NCI-H345 (cell line): ENCODE measurements at places on chromosomes 2 and 18.

DNA sequence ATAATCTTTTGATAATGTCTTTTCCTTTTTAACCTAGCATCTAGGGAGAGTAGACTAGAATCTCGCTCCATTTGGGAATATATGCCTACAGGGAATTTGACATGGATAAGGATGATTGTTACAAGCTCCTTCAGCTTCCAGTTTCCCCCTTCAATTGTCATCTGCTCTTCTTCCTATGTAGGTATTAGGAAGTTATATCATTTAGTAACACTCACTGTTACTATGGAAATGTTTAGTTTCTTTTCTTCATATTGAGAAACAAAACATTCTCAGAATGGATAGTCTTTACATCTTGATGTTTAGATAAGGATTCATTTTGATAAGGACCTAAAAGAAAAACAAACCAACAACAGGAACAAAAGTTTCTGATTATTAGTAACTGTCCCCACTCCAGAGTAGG is 127.6 kb downstream of the PHLPP1 start:
- DNase-seq: no peak

- no peak for DNase-seq
Observed at GRCh38 chr2:108271691-108272253, 16.9 kb upstream of the SULT1C2 start.

DNA sequence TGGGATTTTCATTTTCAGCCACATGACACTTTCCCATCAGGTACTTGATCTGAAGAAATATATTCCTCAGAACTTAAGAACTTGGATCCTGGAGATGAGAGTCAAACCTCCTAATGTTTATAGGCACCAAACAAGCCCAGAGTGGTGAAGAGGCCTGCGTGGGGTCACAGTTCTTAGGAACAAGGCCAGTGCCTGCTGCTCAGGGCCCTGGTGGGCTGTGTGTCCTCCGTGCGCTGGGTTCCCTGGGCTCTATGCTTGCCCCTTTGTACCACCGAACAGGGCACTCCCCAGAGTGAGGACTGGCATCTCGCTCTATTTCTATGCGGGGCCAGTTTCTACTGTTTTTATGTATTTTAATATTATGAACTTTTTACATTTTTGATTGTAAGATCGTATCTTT is 76.0 kb upstream of the RBM44 start:
- no peak for DNase-seq

- no peak for DNase-seq
Observed at GRCh38 chr2:120275617-120276400, 23.2 kb downstream of the RALB start.

DNA sequence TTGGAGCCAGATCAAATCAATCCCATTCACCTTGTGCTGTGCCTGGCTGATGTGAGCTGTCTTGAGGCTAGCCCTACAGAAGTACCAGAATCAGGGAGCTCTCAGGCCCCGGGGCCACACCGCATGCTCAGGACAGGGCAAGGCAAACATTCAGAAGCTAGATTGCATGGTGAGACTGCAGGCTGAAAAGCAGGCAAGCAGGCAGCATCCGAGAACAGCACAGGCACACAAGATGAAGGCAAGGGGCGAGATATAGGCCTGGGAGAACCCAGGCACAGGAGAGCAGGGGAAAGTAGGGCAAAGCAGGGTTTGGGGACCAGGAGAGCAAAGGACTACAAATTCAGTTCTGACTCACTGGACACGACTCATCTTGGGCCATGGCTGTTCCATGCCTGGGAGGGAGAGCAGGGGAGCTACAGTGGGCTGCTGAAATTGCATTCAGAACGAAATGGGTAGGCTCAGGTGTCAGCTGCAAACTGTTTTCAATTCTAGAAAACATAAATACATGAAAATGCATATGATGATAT is 59.6 kb downstream of the GALNT14 start:
- no peak for DNase-seq

- DNase-seq: no peak
Observed at GRCh38 chr2:189536830-189537229, 43.8 kb downstream of the SLC40A1 start.

GRCh38 chr18:44341759-44342158 is 338.9 kb upstream of the SETBP1 start:
- DNase-seq: no peak

DNA sequence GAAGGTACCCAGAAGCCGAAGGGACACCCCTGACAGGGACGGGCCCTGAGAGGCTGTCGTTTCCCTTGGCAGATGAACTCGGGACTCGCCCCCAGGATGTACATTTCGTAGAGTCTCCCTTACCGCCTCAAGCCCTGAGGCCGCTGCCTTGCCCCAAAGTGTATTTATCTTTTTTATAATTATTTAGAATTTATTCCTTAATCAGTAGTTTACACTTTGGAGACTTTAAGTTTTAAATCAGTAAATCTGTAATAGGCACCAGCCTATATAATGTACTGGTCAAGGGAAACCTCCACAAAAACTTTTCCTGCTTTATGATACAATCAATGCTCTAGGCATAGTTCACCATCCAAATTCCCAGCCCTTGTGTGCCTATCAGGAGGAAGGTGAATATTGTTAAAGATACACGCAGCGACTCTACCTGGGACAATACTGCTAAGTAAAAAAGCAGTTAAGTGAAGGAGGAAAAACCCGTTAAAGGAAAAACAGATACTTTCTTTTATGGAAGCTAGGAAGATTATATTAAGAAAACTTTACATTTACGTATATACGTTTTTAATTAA is 848 bp downstream of the VRK2 start:
- DNase-seq: no peak

GRCh38 chr2:61263830-61264229 is 101.8 kb downstream of the C2orf74 start:
- DNase-seq: no peak

DNA sequence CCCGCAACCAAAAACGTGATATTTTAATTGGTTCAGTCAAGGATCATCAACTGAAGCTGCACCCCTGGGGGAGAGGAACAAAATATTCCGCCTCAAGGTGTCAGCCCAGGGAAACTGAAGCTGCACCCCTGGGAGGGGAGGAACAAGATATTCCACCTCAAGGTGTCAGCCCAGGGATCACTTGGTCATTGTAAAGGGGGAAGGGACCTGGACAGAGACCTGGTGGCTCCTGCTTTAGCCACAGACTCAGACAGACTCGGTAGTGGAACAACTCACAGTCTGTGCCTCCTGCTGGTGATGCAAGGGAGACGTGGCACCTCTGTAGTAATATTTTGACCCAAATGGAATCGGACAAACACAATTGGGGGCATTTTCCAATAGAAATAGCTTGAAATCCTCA is 75.1 kb downstream of the GBX2 start:
- no peak for DNase-seq

- no peak for DNase-seq
Observed at GRCh38 chr2:171794918-171795317, 99.1 kb downstream of the SLC25A12 start.

DNA sequence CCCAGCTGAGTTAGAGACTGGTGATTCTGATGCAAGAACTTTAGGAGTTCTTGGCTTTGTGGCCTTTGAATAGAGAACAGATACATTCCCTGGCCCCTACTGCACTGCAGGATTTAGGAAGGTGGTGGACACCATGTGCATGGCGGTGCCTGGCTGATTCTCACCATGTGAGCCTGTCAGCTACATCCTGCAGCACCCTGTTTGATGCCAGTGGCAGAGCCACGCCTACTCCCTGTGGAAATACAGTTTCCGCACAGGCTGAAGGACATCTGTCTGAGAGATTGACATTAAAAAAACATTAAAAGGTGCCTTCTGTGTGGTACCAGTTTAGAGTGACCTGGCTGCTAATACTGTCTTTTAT is 50.0 kb downstream of the KCNE4 start:
- no peak for DNase-seq

DNA sequence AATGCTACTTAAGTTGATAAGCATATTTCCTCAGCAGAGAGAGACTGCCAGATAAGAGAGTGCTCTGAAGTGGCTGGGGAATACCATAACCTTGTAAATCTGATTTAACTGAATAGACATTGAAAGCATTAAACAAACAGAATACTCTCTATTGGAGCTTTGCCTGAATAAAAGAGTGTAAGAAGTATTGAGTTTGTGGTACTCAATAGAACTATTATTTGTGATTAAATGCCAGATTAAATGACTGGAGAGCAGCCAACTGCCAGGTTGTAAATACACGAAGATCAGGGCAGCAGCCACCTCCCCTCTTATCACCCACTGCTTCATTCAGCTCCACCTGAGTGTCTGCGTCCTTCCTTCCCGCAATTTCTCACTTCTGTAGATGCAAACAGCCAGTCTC is 373.6 kb downstream of the DCDC2C start:
- DNase-seq: peak; percentile 92

DNA sequence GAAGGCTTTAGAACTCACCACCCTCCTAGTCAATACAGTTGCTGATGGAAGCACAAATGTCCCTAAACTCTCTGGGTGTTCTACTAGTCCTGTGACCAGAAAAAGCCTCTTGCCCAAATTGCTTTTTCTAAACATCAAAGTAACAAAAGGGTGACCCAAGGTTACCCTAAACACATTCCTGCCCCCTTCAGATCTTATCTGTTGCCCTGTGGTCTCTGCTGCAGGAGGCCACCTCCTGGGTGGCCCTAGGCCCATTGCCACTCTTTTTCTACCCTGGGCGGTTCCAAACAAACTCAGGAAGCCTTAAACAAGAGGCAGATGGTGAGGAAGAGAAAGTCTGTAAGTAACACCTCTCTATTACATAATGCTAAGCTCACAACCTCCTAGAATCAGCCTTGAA is 3.3 kb downstream of the RNF152 start:
- DNase-seq: no peak

DNA sequence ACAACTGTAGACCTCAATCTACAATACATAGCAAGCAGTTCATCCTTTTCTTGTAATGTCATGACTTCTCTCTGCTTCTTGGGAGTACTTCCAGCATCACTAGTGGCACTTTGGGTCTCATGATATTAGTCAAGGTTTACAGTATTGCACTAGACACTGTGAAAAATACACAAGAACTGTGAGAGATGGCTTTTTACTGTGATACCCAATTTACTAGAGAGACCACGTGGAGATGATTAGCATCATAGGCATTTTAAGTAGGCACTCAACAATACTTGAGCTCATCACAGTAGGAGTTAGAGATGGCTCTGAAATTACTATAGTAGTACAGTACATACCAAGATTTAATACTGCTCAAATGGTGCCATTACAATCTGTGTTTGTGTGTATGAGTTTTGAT is 112.8 kb upstream of the EML6 start:
- DNase-seq: no peak

GRCh38 chr2:108575132-108575966 is 41.1 kb downstream of the LIMS1 start:
- no peak for DNase-seq

DNA sequence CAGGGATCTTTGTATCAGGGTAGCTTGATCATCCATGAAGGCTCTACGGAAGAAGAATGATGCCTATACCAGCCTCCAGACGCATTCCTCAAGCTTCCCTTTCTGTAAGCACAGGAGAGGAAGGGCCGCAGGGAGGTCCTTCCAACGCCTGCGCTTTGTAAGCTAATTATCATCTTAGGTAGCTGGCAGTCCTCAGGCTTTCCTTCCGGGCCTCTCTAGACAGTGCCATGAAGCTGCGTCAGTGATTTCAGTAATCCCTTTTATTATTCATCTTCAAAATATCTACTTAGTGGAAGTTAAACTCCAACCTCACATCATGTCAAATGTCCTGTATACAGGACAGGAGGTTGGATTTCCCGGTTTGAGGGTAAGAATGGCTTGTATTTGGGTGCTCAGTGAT is 92.3 kb downstream of the ETAA1 start:
- DNase-seq: no peak

GRCh38 chr2:201795607-201796477 is 10.5 kb upstream of the CDK15 start:
- no peak for DNase-seq

- no peak for DNase-seq
Observed at GRCh38 chr18:46096651-46097300, 1.3 kb downstream of the ATP5F1A start.

- DNase-seq: no peak
Observed at GRCh38 chr2:220857368-220857767, 714.7 kb downstream of the EPHA4 start.

GRCh38 chr2:133107058-133107815 is 437.2 kb upstream of the LYPD1 start:
- no peak for DNase-seq

GRCh38 chr2:214839464-214839863 is 30.0 kb upstream of the BARD1 start:
- no peak for DNase-seq

- DNase-seq: no peak
Observed at GRCh38 chr2:239583879-239584859, 183.3 kb upstream of the HDAC4 start.

DNA sequence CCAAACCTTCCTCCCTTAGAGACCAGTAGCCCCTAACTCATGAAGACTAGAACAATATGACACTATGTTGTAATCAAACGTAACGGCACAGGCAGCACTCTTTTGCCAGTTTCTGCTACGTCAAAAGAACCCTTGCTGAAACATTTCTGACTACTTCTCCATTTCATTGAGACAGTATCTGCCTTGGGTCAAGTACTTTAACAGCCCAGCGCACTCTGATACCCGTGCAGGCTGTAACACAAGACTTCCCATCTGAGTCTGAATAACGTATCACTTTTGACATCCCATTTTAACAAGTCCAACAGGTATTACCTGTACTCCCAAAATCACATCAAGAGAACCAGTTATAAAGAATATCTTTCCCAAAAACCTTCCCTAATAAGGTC is 38.4 kb downstream of the TBC1D8 start:
- no peak for DNase-seq

- DNase-seq: no peak
Observed at GRCh38 chr2:191012845-191013681, 908 bp downstream of the STAT1 start.

DNA sequence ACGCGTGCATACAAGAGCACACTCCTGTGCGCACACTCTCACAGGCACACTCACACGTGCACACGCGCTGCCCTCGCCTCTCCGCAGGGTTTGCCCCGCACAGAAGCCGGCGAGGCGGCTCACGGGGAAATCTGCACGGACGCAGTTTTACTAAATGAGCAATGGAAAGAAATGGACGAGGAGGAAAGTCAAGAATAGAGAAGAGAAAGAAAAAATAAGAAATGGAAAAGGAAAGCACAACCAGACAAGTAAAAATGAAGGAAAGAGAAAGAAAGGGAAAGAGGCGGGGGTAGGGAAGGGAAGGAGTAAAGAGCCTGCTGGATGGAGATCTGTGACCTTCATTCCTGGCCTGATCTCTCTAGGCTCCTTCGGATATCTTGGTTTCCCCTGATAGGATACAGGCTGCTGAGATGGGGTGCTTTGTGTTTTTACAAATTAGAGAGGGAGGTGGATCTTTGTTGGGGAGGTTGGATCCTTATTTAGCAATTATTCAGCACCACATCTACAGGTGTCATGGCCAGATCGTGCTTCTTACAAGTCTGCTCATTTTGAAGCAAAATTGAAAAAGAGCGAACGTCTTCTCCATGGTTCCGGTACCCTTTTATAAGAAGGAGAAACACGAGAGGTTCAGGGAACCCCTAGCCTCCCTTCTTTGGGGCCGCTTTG is 693 bp upstream of the LRP2 start:
- DNase-seq: peak; percentile 24
